Spleen (tissue), 13 donors: ENCODE measurements at places on chromosomes 5 and 9. TPM values are rescaled to one million over a fixed set of nuclear protein-coding genes. Genes with fewer than 3 reads are reported as not detected.

- DNase-seq = peak; percentile 52
Observed at GRCh38 chr9:70362952-70363351, 51.5 kb downstream of the KLF9 start.

DNA sequence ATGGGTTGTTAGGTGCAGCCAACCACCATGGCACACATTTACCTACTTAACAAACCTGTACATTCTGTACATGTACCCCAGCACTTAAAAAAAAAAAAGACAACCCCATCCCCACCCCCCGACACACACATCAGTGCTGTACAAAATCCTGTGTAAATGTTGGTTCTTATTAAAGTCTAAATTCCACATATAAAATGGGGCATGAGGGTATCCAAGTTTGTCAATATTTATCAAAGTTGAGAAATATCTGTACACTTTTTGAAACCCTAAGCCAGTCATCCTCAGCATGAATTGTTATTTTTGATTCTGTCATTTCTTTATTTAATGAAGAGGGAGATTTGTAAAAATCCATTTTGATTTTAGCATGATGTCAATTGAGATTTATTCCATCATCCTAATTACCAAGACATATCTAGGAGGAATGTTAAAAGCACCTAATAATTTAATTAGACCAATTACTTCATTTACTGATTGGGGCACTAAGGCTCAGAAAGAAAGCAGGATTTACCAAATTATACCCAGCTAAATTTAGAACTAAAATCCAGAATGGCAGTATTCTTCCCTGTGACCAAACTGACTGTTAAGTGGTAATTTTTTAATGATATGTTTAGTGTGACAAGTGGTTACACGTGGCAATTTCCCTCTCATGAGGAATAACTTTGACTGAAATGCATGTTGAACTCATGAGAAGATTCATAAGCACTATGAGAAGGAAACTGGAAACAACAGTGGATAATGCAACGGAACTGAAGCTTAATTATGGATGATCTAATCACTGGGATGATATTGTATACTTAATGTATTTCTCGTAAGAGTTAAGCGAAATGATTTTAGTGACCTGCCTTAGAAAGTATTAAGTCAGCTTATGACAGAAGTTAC, 195.9 kb downstream of the SGCD start:
- DNase-seq = no peak

DNA sequence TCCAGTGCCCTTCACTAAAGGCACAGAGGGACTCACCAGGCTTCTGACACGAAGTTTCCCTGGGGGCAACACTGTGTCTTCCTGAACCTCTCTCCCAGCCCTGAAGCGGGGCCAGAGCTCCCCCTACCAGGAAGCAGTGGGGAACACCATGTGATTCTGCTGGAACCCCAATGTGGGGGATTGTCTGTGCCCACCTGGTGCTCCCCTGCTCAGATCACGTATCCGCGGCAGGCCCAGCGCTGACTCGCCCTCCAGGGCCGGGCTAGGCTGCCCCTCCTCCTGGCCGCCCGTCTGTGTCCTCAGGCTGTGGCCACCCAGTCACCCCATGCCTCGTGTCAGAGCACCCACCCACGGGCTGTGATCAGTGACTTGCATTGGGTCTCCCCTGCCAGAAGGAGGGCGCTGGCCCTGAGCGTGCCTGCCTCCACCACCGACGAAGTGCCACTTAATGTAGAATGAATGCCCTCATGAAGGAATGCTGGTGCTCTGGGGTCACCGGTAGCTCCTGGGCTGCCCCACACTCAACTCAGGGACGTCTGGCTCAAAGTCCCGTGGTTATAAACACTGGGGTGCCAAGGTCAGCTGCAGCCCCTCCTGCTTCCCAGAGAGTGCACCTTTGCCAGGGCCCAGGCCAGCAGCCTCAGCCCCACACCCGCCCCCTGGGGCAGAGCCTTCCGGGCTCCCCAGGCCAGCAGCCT, 22.1 kb downstream of the SARDH start:
- DNase-seq = peak; percentile 74

DNA sequence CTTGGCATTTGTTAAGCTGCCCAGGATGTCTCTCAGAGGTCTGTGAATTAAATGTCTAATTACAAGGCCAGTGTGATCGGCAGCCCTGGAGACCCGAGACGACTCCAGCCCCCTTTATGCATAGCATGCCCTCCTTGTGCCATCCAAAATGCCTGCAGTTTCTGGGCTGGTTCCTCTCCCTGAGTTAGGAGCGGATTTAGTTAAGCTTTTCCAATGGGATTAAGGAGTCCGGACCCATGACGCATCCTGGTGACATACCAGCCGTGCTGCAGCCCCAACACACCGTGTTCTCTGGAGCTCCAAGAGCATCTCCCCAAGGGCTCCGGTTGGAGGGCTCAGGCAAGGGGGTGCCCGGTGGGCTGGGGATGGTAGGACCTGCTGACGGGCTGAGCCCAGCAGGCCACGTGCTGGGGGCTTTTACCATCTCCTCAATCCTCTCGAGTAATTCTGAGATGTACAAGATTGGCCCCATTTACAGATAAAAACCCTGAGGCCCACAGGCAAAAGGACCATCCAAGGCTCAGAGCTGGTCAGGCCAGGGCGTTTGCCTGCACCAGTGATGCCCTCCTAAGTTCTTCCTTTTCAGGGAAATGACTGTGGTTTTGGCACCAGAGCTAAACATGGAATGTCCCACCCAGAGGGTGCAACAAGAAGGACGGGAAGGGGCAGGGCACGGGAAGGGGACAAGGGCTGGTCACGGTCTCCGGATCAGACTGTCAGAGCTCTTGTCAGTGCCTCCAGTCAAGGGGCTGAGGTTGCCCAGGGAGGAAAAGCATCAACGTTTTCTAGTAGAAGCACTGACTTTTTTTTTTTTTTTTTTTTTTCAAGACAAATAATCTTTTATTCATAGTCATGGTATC, 82.6 kb upstream of the PHYKPL start:
- peak; percentile 80 for DNase-seq

GRCh38 chr5:95634081-95634480, 12.5 kb upstream of the RFESD start:
- DNase-seq = no peak

The NPR3 gene
- polyA plus RNA-seq = 0.94 TPM
